ENCODE measurements at places on chromosomes 2 and 18.

DNA sequence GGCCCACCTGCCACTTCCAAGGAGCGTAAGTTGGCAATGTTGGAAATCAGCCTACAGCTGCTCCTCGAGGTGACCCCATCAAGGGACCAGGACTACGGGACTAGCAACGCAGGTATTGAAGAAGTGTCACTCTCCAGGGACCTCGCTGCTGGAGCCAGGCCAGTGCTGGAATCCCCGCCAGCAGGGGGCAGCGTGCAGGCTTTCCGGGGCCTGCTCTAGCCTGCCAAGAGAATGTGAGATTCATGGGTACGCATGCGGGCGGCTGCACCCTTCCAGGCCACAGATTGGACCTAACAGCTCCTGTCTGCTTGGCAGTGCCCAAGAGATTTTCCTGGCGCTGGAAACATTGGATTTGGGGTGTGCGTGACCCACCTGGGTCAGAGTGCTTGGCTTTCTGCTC, 182.8 kb upstream of the RAB12 start:
- no peak for DNase-seq

DNA sequence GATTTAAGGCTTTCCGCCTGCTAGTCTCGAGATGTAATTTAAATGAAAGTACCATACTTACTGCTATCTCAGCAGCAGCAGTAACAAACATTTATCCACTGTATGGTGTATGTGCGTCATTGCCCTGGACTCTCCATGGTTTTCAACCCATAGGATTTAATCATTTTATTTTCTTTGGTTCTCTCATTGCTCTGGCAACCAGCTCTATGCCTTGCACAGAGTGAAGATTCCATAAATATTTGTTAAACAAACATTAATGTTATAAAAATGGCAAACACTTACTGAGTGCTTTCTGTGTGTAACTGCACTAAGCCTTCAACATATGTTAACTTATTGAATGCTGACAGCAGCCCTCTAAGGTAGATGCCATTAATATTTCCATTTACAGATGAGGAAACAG, 1.3 kb upstream of the LMAN1 start:
- no peak for DNase-seq

DNA sequence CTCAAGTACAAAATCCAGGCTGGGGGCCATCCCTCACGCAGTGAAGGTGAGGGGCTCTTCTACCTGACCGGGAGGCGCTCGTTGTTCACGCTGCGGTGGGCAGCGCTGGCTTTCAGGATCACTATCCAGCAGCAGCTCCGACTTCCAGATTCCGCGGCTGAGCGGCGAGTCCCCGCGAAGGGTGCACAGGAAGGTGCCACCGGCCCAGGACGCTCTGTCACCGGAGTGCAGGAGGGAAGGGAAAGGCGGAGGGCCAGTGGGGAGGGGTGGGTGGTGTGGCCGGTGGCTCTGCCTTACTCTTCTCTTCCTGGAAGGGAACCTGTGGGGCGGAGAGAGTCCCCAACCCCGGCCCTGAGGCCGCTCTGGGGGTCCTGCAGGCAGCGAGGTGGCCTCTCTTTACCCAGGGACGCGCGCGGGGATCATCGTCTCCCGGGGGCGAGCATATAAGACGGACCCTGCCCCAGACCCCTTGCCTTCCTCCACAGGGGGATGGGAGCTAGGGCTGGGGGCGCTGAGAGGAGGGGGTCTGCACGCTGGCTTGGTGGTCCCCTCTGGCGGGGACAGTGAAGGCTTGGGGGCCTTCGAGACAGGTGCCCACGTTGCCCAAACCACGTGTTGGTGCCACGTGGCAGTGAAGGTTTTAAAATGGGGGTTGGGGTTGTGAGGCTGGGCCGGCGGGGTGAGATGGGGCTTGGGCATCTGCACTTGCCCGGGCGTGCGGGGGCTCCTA, 26.9 kb upstream of the HS6ST1 start:
- DNase-seq, result no peak

DNA sequence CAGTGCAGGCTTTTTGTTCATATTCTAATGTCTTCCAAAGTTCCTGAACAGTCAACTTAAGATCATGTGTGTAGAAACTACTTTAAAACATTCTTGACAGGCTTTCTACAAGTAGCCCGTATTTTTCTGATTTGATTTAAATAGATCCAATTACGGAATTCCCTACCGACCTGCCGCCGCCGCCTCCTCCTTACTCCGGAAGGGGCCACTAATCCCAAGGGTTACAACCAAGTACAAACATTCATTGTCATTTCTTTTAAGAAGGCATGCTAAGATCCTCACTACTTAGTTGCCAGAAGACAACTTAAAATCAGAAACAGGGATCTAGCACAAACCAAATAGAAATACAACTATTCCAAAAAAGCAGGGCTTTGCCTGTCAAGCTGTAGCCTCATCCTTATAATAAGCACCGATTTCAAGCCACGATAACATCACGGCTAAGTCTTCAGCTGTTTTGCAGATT, 784 bp downstream of the WDR33 start:
- DNase-seq, result peak; percentile 18

GRCh38 chr2:53559302-53559966, 208.2 kb upstream of the CHAC2 start:
- no peak for DNase-seq

- no peak for DNase-seq
Observed at GRCh38 chr2:26682155-26682554, 10.4 kb upstream of the KCNK3 start.

All from NCI-H510A treated with DMSO at 0.1 percent for 48 hours (cell line).